A673 (cell line): ENCODE measurements at places on chromosomes 16 and 17. TPM values are rescaled to one million over a fixed set of nuclear protein-coding genes. Genes with fewer than 3 reads are reported as not detected.

The MYH13 gene
- total RNA-seq = not detected in 2 replicates

The ABCC3 gene
- total RNA-seq = 0.56 and 1.2 TPM in 2 replicates

The WNT9B gene
- total RNA-seq = not detected in 2 replicates

The KRTAP9-2 gene
- not detected in 2 replicates for total RNA-seq

DNA sequence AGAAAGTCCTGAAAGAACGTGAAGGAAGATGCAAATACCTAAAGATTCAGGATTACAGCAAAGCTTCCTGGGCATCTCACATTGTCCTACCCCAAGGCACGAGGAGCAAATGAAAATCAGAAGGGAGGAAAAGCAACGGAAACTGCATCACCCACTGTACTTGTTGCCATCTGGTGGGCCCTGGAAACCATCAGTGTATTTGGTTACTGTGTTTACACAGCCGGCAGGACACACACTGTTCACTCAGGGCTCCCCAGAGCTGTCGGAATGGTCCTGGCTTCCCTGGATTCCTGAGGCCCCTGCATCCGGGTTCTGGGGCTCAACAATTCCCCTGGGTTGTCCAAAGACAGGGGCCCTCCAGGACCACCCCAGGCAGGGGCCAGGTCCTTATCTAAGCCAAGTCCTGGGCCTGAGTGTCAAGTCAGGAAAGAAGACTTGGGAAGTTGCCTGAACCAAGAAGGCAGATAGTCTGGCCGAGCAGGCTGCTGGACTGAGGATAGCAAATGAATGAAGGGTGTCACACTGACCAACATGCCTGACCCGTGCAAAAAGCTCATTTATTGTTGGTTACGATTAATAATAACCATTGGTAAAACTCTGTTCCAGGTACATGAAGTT is 52.8 kb downstream of the SOX9 start:
- no peak for DNase-seq

DNA sequence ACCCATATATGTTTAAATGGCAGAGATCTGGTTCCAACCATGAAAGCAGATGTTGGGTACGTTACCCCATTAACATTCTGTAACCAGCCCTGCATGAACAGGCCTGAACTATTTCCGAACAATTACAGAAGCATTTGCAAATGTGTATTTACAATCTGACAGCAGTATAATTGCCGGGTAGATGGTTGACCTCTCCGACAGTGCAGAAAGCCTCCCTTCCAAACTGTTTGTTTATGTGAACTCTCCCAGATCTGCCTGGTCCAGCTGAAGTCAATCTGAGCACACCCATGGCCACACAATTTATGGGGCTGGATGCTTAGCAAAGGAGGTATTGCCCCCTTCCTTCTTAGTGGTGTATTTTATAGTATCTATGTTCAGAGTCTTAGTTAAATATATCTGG is 21.8 kb downstream of the NUDT7 start:
- no peak for DNase-seq

DNA sequence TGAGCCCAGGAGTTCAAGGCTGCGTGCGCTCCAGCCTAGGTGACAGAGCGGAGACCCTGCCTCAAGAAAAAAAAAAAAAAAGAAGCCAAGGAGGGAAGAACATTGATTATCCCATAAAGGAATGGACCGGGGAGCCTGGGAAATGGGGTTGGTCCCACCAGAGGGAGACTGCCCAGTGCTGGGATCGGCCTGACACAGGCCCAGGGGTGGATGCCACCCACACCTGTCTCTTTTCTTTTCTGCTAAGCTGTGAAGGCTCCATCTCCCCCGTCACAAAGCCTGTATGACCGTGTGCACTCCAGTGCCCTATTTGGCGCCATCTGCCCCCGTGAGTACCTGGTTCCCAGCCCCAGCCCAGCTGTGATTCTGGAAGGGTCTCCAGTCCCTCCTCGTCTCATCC is 15.7 kb downstream of the UBALD1 start:
- DNase-seq = no peak

DNA sequence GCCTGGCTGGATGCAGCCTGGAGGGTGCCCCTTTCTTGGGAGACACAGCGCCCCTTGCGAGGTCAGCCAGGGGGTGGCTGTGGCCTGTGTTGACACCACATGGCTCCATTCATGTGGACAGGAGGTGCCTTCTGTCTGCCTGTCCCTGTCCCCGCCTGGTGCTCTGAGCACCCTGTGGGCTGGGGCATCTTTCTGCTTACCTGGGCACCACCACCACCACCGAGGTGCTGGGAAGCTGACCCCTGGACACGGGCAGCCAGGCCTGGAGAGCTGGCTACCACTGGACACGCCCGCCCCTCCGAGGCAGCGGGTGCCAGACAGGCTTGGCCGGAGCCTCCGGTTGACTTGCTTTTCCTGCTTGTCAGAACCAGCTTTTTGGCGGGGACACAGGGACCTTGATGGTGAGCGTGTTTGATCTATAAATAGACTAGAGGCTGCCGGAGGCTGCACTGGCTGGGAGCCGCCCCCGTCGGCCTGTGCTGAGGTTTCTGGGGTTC is 121.3 kb upstream of the GSE1 start:
- DNase-seq = no peak

DNA sequence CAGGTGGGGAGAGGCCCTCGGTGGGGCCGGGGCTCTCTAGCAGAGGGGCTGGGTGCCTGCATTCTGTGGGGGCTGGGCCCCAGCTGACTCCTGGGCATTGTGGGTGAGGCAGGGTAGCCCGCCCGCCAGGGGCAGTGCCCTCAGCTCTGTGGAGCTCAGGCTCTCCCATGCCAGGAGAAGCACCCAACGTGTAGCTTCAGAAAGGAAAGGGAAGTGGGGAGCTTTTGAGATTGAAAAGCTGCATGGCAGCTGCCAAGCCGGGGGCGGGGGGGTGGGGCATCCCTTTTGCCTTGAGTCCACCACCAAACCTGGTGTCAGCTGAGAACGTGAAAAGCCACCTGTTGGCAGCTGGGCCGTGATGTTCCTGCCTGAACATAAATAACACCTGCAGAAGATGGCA is 192.1 kb upstream of the CIBAR2 start:
- DNase-seq = no peak

DNA sequence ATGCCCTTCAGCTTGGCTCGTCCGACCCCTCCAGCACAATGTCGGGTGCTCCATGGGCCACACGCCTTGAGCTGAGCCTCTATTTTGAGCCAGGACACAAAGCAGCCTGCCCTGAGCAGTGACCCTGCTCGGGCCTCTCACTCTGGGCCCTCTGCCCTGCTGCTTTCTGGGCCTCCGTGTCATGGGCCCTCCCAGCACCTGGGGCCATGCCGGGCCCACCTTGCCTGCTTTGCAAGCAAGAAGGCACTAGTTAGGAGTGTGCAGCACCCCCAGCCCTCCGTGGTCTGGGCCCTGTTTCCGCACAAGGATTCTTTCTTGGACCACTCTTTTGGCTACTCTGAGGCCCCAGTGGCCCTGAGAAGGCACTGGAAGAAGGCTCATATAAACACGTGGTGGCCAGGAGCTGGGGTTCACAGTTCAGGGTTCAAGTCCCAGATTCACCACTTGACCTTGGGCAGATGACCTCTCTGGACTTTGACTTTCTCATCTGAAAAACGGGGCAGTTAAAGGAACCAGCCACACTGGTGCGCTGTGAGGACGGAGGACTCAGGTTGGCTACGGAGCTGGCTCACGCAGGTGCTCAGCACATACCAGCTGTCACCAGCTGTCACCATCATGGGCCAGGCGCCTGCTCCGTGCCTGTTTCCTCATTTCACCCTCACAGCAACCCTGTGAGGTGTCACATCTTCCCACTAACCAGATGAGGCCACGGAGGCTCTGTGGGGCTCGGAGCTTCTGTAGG is 166.0 kb upstream of the GSE1 start:
- DNase-seq = no peak

GRCh38 chr16:35743101-35743692 is 2283.8 kb downstream of the TP53TG3F start:
- DNase-seq = no peak

GRCh38 chr17:74987909-74988711 is 678 bp downstream of the CDR2L start:
- peak; percentile 63 for DNase-seq

DNA sequence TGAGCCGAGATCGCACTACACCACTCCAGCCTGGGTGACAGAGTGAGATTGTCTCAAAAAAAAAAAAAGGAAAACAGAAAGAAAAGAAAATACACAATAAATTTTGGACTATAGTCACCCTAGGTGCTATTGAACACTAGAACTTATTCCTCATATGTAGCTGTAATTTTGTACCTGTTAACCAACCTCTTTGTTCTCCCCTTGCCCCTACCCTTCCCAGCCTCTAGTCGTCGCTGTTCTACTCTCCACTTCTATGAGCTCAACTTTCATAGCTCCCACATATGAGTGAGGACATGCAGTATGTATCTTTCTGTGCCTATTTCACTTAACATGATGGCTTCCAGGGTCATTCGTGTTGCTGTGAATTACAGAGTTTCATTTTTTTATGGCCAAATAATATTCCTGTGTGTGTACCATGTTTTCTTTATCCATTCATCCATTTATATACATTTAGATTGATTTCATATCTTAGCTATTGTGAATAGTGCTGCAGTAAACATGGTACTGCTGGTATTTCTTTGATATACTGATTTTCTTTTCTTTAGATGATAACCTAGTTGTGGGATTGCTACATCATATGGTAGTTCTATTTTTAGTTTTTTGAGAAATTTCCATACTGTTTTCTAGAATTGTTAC is 28.3 kb downstream of the VPS35L start:
- peak; percentile 71 for DNase-seq

- DNase-seq = no peak
These were observed 28.4 kb upstream of the MRTFB start for GRCh38 chr16:14042706-14043105.

DNA sequence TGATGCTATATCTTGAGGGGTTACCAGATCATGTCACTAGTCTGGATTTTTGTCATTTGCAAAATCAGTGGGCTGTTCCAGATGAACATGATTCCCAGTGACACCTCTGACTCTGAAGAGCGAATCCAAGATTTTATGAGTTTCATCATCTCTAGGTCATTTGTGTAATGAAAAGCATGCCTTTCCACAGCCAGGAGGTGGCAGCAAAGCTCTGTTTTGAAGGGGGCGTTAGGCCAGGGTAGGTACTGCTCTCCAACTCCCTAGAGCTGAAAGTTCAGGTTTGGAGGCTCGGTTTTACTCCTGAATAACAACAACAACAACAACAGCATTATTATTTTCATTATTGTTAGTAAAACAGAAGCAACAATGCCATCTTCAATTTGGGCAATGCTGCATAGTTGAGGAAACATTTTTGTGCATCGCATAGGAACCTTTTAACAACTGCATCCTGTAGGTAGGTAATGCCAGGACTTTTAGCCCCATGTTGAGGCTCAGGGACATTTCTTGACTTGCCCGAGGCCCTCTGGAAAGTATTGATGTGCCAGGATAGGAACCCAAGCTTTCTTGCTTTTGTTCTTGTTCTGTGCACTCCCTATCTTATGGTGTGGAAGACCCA is 77.0 kb downstream of the MYH13 start:
- peak; percentile 76 for DNase-seq

DNA sequence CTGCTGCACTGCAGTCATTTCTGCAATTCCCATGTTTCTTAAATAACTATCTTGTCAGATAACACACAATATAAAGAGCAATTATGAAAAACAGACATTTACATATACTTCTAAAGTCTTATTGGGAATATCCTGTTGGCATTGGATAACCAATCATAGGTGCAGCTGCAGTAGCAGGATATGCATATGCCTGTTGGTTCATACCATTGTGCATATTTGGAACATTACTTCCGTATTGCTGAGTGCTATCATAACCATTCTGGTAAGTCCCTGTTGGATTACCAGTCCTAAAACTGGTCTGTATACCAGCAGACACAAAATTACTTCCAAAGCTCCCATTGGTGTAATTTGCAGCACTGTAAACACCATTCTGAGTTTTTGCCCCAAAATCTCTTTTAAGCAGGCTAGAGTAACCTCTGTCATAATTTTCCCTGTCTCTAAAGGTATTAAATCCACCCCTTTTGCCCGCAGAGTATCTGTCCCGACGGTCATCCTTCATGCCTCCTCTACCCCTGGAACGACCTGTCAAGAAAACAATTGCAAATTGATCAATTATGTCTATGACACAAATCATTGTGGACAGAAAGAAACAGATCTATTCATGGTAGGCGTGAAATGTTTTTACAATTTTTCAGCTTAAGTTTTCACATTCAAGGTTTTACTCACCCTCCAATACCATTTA is 3.1 kb upstream of the POLG2 start:
- no peak for DNase-seq

DNA sequence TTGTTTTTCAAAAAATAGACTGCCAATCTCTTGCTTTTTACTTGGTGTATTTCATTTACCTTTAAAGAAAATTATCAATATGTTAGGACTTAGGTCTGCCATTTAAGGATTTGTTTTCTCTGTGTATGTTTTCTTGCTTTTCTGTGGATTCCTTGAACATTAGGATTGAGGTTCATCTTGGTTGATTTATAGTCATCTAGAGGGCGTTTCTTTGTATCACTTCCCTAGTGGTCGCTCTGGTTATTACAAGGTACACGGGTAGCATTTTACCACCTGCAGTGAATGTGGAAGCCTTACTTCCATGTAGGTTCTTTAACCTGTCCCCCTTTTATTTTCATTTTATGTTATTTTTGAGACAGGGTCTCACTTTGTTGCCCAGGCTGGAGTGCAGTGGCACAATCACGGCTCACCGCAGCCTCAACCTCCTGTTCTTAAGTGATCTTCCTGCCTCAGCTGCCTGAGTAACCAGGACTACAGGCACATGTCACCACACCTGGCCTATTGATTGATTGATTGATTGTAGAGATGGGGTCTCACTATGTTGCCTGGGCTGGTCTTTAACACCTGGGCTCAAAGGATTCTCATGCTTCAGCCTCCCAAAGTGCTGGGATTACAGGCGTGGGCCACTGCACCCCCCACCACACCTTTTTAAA is 35.2 kb upstream of the CBX4 start:
- peak; percentile 58 for DNase-seq

- DNase-seq = no peak
These were observed 78.8 kb upstream of the ANKFN1 start for GRCh38 chr17:56074361-56074890.

DNA sequence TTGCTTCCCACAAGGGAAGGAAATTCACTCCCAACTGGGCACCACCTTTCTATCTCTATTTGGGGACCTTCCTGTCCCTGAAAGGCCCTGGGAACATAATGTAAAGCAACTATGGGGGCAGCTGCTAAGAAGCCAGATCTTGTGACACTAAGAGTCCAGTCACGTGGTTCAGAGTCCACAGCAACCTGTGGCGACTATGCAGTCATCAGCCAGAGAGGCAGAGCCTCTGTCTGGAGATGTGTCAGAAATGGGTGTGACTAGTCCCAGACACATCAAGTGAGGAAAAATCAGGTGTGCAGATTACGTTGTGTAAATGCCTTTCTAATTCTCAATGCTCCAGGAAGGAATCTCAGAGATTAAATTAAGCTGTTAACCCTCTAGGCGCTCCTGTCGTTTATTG is 26.6 kb upstream of the SKAP1 start:
- no peak for DNase-seq
